Stimulated activated CD8-positive, alpha-beta memory T cell treated with anti-CD3 and anti-CD28 coated beads, Interleukin-7, amount 100 ng/mL, for 24 hours (primary cell): ENCODE measurements at places on chromosomes 5 and 9.

DNA sequence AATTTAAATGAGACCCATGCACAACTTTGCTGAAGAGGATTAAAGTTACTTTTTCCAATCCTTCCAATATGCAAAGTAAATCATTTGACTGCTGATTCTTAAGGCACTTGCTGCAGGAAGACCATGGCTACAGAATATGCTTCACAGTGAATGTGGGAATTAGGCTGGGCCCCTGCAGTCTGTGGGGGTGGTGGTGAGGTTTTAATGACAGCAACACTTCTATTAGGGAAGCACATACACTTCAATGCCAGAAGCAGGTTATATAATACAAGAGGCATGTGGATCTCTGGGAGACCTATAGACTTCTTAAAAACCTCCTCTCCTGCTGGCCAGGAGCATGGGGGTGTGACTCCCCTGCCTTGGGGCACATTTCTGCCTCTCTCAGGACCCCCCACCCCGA, 124.5 kb upstream of the KLF9 start:
- no peak for DNase-seq

DNA sequence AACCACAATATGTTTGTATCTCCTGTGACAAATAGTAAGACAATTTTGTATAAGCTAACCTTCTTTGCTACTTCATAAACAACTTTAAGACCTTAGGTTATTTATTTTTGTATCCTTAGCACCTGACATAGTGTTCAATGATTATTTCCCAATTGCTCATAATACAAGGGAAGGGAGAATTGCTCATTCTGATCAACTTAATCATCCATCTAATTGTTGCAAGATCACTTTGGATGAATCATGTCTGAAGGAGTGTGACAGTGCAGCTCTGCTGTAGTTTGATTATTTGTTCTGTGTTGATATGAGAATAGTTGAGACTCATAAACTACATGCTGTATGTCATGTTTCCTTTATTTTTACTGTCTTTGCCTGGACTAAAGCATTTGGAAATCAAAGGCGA, 721.3 kb upstream of the SEMA6A start:
- no peak for DNase-seq

DNA sequence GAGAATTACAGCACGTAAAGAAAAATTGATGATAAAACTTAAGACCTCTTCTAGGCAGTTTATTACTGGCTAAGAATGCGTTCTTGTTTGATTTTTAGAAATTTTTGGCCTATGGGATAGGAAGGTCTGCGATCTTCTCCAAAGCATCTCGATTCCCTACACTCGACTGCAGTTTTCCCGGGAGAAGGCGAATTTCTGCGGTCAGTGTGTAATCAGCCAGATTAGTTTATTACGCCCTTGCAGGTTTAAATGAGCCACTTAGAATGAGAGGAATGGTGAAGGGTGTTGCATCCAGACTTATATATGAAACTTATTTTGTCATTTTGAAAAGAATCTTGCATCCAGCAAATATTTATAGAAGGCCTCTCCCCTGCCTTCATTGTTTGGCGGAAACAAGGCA, 1.2 kb downstream of the MTAP start:
- DNase-seq: no peak

DNA sequence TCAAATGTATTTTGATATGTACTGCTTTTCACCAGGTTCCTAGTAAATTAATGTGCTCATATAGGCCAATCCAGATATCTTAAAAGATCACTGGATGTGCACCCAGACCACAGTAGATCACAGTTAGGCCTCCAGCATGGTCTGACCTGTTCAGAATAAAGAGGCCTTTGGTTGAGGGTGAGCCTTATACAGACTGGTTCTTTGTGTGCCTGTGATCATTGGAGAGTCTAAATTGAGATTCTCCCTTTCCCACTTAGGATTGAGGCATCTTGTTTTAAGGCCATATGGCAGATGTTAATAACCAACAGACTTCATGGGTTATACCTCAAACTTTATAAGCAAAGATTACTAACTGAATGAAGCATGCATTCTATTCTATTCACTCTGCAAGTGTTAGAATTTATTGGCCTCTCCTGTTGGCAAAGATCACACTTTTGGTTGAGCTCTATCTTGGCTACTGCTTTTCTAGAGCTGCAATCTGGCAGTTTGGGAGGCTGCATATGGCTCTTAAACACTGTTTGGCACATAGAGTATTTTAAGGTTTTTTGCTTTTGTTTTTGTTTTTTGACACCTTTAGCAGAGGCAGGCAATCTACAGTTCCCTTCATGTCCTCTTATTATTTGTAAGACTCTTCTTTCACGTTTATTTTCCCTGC, 8.5 kb downstream of the CHSY3 start:
- no peak for DNase-seq

GRCh38 chr9:16357828-16358227, 512.6 kb downstream of the BNC2 start:
- no peak for DNase-seq

- no peak for DNase-seq
Observed at GRCh38 chr5:148509893-148510292, 126.1 kb downstream of the FBXO38 start.

- peak; percentile 72 for DNase-seq
Observed at GRCh38 chr9:99819856-99820684, 1.6 kb upstream of the NR4A3 start.

- no peak for DNase-seq
Observed at GRCh38 chr9:81394881-81395675, 294.3 kb downstream of the TLE1 start.

- DNase-seq: no peak
Observed at GRCh38 chr5:14773588-14773987, 98.0 kb downstream of the ANKH start.

- no peak for DNase-seq
Observed at GRCh38 chr9:38046661-38047300, 22.2 kb downstream of the SHB start.

- no peak for DNase-seq
Observed at GRCh38 chr5:32182463-32183063, 8.4 kb upstream of the GOLPH3 start.

DNA sequence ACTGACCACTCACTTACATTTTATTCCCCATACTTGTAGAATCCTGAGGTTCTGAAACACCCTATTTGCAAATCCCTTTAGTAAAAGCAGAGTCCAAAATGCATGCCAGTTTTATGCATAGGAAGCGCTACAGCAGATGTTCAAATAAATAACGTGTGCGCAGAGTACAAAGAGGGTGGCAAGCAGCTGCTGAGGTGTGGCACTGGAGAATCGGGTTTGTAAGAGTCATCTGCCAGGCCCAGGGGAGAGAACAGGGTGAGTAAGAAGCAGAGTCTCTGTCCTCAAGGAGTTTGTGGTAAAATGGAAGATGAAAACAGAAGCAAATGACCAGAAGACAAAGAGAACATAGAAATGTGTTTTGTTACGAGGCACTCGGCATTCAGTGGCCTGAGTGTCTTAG, 288.8 kb downstream of the GLIS3 start:
- no peak for DNase-seq

DNA sequence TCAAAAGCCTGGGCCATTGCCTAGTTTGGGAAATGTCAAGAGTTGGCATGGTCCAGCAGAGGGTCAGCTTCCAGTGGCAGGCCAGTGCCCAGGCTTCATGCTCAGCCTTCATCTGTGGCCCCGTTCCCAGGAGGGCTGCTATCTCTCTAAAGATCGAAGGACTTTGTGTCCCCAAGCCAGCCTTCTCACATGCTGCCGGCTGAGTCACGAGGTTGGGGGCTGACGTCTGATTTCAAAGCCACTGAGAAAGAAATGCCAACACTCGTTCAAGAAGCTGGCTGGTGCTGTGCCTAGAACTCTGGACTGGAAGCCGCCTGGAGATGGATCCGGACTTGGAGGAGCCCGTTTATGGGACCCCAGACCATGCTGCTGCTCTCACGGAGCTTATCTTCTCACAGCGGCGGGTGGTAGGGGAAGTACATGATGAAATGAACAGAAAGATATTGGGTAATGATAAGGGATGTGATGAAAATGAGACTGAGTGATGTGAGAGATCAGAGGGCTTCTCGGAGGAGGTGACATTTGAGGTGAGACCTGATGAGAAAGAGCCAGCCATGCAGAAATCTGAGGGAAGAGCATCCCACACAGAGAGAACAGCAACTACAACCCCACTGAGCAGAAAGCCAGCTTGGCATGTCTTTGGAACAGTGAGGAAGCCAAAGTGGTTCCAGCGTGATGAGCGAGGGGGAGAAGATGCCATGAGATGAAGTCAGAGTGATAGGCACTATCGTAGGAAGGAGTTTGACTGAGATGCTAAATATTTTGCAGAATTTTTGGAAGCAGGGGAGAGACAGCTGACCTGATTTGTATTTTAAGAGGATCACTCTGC, 54.9 kb upstream of the BOD1 start:
- DNase-seq: no peak

DNA sequence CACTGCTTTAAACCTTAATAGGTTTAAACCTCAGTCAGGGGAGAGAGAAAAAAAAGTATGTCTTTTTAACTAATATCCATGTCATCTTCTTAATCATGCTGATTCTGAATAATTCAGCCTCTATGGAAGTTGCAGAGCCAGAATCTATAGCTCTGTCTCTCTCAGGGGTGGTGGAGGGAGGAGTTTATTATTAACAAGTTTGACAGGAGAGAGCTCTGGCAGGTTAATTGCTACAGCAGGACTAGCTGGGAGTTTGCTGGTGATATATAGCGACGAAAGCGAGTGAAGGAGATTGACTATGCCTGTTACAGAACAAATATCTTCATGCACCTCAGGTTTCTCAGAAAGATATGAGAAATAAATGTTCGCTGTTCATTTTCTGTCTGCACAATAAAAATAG, 586.4 kb downstream of the TLE4 start:
- DNase-seq: no peak
